ENCODE measurements at places on chromosomes 12 and 14.

GRCh38 chr14:104350463-104351185 lies 212.2 kb downstream of the KIF26A start:
- DNase-seq, result no peak

DNA sequence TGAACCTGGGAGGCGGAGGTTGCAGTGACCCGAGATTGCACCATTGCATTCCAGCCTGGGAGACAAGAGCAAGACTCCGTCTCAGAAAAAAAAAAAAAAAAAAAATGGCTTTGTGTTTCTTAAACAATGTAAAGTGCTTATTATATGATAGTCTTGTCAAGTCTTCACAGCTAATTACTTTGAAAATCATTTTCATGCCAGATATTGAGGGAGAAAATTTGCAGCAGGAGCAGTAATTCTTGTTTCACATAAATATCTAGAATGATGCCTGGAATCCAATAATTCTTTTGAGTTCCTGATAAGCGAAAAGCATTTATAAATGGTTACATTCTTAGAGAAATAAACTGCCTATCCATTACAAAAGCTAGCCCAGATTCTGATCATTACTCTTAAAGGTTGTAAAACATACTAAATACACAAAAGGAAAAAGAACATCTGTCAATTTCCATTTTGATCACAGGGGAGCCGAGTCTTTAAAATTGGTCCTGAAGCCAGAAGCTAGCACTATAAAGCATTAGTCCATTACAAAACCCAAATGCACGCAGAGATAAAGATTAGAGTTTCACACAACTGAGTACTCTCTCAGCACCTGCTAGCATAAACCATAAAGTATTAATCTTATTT lies 50.3 kb downstream of the IFT81 start:
- no peak for DNase-seq

DNA sequence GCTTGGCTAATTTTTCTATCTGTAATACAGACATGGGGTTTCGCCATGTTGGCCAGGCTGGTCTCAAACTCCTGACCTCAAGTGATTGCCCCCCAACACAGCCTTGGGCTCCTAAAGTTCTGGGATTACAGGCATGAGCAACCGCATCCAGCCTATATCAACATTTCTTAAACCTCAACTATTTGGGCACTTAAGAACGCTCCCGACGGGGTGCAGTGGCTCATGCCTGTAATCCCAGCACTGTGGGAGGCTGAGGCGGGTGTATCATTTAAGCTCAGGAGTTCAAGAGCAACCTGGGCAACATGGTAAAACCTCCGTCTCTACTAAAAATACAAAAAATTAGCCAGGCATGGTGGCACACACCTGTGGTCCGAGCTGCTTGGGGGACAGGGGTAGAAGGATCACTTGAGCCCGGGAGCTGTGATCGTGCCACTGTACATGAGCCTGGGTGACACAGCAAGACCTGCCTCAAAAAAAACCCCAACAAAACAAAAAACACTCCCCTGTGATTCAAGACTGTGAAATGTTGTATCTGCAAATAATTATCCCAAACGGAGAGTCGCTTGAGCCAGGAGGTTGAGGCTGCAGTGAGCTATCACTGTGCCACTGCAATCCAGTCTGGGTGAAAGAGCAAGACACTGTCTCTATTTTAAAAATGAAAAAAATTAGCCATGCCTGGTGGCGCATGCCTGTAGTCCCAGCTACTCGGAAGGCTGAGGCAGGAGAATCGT lies 21.5 kb downstream of the PPTC7 start:
- DNase-seq, result no peak

- DNase-seq, result no peak
Observed at GRCh38 chr12:5170844-5171243, 127.2 kb downstream of the KCNA5 start.

DNA sequence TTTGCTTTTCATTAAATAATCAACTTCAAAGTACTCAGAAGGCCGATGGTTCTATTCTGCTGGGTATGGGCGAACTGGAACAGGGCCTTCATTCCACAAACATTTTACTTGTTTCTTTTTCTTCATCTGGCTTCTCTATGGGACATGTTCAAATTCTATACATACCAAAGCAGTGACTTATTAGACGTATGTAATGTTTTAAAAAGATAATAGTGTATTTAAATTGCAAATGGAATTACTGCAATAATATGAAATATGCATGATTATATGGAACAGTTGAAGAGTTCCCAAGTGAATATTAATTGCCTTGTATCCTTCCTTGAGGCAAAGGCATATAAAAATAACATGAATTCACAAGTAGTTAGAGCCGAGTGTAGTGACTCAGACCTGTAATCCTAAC lies 75.5 kb downstream of the FAR2 start:
- no peak for DNase-seq

DNA sequence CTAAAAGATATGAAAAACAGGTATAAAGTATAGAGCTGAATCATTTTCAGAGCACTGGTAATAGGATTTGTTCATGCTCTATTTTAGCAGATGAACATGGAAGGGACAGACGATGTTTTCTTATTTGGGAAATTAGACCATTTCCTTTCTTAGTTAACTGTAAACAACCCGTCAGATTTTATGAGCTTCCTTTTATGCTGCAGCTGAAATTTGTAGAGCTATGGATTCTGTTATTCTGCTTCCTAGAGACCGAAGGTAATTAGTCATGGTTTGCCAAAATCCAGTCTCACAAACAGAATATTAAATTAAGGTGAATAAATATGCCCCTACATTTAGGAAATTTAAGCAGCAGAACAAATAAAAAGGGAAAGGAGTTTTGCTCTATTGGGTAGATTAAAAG lies 180.2 kb upstream of the SYT1 start:
- no peak for DNase-seq

DNA sequence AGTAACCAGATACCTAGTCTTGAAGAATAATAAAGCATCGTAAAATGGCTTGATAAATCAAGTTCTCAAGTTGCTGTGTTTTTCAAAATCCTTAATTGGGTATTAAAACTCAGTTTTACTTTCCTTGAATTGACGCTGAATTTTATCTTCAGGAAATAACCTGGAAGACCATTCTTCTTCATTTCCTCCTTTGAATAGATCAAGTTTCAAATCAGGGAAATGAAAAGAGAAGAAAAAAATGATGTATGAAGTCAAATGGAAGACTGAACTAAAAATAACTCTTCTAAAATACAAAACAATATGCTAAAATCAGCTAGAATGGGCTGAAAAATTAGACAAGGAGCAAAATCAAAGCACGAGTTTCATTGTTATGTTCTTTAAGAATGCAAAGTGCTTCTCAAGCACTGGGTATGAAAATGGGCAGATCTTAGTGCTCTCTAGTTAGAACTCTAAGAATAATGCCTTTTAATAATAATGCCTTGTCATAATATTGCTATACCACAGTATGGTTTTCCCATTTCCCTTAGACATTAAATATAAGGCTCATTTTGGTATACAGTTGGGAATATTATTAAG lies 54.6 kb upstream of the CLEC14A start:
- no peak for DNase-seq

DNA sequence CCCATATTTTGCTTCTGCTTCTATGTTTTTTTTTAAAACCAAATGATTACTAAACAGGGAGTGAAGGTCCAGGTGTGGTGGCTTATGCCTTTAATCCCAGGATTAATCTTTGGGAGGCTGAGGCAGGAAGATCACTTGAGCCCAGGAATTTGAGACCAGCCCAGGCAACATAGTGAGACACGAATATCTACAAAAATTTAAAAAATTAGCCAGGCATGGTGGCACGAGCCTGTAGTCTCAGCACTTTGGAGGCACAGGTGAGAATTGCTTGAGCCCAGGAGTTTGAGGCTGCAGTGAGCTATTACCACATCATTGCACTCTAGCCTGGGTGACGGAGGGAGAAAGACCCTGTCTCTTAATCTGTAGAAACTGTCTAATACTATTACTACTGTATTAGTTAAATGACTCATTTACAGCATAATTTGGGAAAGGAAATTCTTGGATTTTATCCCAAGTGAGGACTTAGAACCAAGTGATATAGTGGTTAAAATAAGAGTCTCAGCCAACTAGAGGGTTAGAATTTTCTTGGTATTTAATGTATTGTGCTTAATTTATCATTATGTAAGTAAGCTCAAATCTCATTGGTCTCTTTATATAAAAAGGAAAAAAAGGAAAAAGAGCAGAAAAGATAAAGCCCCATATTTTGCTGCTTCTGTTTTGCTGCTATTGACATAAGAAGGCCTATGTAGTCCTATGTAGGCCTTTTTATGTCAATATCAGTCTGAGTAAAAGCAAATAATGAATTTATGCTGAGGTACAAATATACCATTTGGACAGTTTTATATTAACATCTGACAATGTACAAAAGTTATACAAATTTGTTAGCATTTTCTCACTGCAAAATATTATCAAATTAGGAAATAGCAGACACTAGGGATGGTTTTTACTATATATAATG lies 163.4 kb downstream of the RAD51B start:
- no peak for DNase-seq

DNA sequence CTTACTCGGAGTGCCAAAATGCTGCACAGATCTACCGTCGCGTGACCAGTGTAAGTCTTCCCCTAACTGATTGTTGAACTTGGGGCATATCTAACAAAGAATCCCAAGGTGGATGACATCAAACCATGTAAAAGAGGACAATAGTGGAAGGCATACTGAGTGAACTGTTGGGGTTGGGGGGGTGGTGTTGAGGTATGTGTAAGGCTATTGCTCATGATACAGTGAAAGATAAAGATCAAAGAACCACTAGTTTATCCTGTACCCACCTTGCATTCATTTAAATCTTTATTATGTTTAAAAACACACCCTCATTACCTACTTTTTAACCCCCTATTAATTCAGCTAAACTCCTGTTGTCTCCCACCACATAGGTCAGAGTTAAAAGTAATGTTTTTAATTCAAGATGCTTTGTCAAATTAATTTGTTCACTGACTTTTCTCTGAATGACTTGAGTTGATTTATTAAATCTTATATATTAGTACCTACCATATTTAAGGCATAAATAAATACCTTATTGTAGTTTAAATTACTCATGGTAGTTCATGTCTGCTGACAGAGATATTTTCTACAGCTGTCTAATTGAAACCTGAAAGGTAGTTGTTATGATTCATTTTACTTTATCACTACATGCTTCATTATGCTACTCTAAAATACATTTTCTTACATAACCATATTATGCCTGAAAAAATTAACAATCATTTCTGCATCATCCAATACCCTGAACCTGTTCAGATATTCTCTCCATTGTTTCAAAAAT lies 77.9 kb downstream of the WNK1 start:
- DNase-seq, result no peak

Data from CD8-positive, alpha-beta T cell (primary cell).